ENCODE measurements at places on chromosomes 1 and 21.
A peak's percentile ranks its signal among the peaks of the same experiment; 100 is the strongest.

- no peak for DNase-seq
Measured at GRCh38 chr21:41008351-41008750, 159.6 kb upstream of the BACE2 start.

DNA sequence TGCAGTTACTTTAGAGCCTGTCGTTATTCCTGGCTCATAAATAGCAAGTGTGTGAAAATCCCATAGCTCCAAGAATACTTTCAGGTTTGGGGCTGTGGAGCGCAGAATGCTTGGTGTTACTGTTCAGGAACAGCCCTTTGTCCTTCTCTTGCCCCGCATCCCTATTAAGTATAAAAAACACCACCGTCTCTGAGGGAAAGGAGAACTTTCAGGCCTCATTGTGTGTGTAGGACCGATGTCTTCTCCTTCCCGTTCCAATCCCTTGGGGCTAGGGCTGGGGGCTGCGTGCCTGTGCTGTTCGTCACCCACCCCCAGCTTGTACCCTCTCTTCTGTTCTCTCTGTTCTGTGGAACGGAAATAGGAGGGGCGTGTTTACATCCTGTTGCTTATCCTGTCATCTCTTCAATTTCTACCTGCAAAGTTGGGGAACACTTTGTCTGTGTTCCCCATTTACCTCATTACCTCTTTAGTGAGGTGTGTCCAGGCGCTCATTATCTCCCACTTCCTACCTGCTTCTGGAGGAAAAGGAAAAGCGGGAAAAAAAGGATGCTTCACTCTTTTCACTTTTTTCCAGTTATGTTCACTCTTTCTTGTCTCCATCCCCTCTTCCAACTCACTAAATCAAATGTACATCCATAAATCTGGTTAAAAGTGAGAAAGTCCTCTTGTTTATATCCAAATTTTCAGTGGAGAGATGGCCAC lies 788 bp upstream of the TXNIP start:
- no peak for DNase-seq

- DNase-seq, result no peak
Measured at GRCh38 chr1:157894613-157895165, 53.1 kb upstream of the CD5L start.

DNA sequence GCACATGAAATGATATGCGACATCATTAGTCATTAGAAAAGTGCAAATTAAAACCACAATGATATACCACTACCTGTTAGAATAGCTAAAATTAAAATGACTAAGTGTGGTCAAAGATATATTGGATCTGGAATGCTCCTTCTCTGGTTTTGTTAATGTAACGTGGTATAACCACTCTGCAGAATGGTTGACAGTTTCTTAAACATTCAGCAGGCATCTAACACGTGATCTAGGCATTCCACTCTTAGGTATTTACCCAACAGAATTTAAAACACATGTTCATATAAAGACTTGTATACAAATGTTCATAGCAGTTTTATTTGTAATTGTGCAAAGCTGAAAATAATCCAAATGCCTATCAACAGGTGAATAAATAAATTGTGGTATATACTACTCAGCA lies 165.0 kb upstream of the PLXNA2 start:
- DNase-seq, result no peak

- DNase-seq, result peak; percentile 54
Measured at GRCh38 chr1:65958561-65959350, 166.1 kb downstream of the PDE4B start.

DNA sequence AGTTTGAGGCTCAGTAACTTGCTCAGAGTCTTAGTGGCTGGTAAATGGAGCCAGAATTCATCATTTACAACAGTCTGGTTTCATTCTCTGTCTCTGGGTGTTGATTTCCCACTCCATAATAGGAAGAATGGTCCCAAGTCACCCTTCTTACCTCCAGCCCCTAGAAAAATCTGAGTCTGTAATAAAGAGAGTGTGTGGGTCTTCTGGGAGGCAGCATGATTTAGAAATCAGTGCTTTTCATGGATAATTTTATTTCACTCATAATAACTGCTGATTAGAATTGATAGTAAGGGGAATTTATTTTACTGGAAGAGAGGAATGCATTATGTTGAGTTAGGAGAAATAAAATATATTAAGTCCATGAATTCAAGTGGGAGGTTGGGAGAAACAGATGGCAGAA lies 2.1 kb downstream of the PLA2G2D start:
- DNase-seq, result no peak

GRCh38 chr1:42777852-42778251 lies 6.9 kb upstream of the TMEM269 start:
- peak; percentile 39 for DNase-seq

GRCh38 chr1:226659641-226660040 lies 79.4 kb downstream of the ITPKB start:
- DNase-seq, result no peak

- no peak for DNase-seq
Measured at GRCh38 chr1:209783386-209783785, 973 bp downstream of the C1orf74 start.

DNA sequence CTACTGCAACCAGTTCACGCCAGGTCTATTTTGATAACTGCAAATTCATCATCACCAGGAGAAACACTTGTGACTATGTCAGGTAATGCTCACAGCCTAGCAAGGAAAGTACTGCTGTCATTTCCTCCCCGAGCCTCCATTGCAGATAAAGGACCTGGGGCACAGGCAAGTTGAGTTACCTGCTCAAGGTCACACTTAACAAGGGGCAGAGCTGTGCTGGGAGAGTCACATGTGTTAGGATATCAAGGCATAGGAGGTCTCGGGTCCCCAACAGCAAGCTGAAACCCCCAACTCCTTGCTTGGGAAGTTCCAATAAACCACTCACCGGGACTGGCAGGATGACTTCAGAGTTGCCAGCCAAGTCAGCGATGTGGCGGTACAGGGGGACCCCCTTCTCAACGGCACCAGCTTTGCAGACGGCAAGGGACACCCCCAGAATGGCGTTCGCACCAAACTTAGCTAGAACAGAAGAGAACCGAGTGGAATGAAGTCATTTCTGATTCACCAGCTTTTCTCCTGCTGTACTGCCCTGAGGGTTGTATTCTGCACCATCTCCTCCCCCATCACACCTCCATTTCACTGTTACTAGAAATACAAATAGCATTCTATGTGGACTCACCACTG lies 11.6 kb downstream of the ENO1 start:
- no peak for DNase-seq

GRCh38 chr1:188778578-188778977 lies 1699.1 kb downstream of the BRINP3 start:
- no peak for DNase-seq

GRCh38 chr1:208209286-208209685 lies 34.9 kb downstream of the PLXNA2 start:
- DNase-seq, result no peak

- no peak for DNase-seq
Measured at GRCh38 chr1:220770245-220770913, 16.3 kb upstream of the MTARC1 start.

GRCh38 chr1:23210351-23210785 lies 6.9 kb downstream of the HTR1D start:
- DNase-seq, result no peak

- no peak for DNase-seq
Measured at GRCh38 chr1:10814976-10815857, 18.8 kb upstream of the CASZ1 start.

GRCh38 chr1:30681782-30682181 lies 41.6 kb downstream of the MATN1 start:
- DNase-seq, result no peak

DNA sequence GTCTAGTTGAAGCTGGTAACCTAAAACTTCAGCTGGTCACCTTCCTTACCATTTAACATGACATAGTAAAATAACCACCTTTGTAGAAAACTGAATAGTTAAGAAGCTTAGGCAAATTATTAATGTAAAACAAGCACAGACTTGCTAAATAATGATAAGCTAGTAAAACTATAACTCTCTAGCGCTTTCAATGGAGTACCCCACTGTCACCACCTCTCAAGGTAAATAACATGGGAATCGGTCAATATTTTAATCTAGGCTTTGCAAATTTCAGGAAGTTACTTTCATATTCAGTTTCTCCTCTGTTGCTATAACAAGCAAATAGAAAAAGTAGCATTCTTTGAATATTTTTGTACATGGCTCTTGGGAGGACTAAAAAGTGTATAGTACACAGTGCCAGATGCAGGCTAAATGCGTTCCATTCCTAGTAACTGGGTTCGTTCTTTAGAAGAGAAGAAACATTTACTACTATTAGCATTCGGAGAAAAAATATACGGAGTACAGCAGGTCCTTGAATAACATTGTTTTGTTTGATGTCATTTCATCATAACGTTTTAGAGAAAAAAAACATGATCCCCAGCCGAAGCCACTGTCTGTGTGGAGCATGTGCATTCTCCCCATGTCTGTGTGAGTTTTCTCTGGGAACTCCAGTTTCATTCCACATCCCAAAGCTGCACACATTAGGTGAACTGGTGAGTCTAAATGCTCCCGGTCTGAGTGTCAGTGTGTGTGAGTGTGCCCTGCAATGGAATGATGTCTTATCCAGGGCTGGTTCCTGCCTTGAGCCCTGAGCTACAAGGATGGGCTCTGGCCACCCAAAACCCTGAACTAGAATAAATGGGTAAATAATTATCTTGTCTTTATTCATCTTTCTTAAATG lies 52.5 kb downstream of the EPRS1 start:
- DNase-seq, result no peak

GRCh38 chr1:161367684-161368400 lies at the start of gene CFAP126:
Gene CFAP126, minus strand, starts transcription at chr1:161367876. Its CDS starts 8 bp downstream, at chr1:161367868.
- DNase-seq, result peak; percentile 87

GRCh38 chr1:20367116-20367585 lies 76.5 kb downstream of the VWA5B1 start:
- peak; percentile 25 for DNase-seq

GRCh38 chr1:16352842-16353535 lies 709 bp upstream of the FBXO42 start:
- no peak for DNase-seq

- DNase-seq, result no peak
Measured at GRCh38 chr21:24093032-24093431, 1514.2 kb downstream of the MRPL39 start.

GRCh38 chr1:114122941-114123618 lies 30.6 kb downstream of the SYT6 start:
- peak; percentile 24 for DNase-seq

GRCh38 chr1:203563291-203563690 lies 63.3 kb upstream of the ATP2B4 start:
- DNase-seq, result no peak

GRCh38 chr1:88892357-88892877 lies 1.1 kb upstream of the GTF2B start:
- peak; percentile 31 for DNase-seq

DNA sequence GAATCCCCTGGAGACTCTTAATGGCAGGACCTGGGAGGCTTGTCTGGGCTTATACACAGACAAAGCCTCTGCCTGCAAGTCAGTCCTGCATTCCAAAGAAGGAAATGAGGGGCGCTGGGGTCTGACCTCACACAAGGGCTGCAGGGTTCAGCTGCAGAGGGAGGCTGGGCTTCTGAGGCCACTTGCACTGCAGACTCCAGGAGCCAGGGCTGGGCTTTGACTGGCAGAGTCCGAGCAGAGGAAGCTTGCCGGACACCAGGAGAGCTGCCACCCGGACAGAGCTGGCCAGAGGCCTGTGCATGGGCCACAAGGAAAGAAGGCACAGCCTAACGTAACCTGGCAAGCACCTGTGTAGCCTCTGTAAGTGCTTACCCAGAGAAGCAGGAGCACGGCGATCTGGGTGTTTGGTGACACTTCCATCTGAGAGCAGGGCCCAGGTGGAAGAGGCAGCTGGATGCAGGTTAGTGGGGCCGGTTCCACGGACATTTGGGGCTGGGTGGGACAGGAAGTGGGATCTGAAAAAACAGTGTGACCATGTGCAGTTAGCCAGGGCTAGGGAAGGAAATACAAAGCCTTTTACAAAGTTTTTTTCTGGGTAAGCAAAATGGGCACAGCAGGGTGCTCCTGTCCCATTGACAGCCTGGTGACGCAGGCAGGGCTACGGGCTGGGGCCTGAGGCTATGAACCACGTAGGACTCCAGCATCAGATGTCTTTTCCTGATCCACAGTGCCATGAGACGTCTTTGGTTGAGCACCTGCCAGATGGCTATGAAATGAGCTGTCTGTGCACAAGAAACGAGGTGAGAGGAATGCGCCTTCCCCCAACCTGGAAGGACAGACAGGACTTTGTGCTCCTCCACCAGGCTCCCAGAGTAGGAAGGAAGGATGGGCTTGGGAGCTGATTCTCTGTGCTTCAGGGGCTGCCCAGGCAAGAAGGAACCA lies 37.3 kb upstream of the LBR start:
- no peak for DNase-seq

GRCh38 chr1:228004856-228005462 lies 1.8 kb upstream of the WNT3A start:
- DNase-seq, result no peak

Measured in brain microvascular endothelial cell (primary cell).